Activated CD4-positive, alpha-beta T cell treated with anti-CD3 and anti-CD28 coated beads, Interleukin-2, amount 10 ng/mL, durations not matched to agents 7 days and 5 days (primary cell): ENCODE measurements at places on chromosomes 6 and 20. TPM values are rescaled to one million over a fixed set of nuclear protein-coding genes. Genes with fewer than 3 reads are reported as not detected.

- no peak for DNase-seq
Measured at GRCh38 chr6:35096129-35096862, 44.8 kb downstream of the TCP11 start.

DNA sequence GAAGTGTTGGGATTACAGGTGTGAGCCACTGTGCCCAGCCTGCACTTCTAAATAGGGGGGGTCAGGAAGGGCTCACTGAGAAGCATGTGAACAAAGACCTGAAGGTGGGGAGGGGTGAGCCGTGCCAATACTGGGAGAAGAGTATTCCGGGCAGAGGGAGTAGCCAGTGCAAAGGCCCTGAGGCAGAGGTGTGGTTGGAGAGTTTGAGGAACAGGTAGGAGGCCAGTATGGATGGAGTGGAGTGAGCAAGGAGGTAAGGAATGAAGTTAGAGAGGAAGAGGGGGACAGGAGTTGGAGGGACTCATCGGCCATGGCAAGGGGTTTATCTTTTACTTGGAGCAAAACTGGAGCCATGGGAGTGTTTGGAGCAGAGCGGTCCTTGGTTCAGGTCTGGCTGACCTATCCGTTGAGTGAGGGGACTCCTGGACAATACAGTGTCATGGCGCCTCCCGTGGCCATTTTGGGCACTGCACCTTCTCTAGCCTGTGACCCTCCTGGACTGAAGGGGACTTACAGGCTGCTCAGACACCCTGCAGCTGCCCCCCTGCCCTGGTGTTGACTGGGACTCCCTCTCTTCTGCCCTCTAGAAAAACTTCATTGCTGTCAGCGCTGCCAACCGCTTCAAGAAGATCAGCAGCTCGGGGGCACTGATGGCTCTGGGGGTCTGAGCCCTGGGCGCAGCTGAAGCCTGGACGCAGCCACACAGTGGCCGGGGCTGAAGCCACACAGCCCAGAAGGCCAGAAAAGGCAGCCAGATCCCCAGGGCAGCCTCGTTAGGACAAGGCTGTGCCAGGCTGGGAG is 12.1 kb downstream of the FOXS1 start:
- peak; percentile 63 for DNase-seq

GRCh38 chr20:52837378-52837777 is 134.8 kb upstream of the TSHZ2 start:
- no peak for DNase-seq

Gene OLIG3
- total RNA-seq, result not detected

DNA sequence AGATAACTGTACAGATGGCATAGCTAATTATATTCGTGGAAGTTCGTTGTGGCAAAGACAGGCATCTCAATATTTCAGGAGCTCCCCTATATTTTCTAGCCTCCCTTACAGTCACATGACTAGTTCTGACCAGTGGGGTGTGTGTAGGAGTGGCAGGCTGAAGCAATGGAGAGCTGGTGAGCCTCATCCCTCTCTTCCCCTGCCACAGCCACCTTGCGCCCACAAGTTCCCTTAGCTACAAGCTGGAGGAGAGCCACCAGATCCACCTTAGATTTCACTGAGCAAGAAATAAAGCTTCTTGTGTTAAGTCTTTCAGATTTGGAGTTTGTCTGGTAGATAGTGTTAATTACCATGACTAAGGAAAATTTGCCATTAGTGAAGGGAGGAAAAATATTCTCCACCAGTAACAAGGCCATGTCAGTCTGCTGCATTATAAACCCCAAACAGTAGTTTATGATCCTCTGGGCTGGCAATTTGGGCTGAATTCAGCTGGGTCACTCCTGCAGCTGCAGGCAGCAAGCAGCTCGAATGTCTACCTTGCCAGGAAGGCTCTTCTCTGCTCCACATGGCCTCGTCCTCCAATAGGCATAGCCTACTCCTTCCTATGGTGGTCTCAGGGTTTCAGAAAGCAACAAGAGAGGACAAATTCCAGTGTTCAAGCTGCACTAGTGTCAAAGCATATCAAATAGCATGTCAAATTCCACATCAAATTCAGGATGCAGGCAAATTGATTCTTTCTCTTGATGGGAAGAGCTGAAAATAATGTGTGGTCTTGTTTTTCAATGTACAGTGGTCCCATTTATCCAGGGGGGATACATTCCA is 7.4 kb upstream of the RBCK1 start:
- DNase-seq, result no peak

DNA sequence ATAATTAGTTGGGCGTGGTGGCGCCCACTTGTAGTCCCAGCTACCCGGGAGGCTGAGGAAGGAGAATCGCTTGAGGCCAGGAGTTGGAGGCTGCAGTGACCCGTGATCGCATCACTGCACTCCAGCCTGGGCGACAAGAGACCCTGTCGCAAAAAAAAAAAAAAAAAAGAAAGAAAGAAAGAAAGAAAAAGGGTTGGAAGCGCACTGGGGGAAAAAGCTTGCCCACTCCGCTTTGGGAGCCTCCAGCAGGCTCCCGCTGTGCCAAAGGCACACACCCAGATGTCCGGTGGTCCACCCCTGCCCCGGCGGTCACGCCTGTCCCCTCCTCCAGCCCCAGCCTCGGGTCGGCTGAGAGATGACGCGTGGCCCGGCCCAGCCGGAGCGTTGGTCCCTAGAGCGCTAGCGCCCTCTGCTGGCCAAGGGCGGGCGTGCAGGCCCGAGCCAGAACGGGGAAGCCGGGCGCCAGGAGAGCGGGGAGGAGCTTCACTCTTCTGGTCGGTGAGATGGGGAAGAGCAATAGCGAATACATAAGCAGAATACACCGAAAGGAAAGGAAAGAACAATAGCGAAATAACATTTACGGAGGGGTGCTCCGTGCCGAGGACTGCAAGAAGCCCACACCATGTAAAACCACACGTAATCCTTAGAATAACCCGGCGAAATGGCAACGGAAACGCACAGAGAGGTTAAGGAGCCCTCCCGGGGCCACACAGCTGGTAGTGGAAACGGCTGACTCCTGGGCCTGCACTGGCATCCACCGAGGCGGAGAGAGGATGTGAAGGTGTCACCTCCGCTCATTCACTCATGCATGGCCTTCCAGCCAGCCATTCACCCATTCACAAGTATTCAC is 41.7 kb downstream of the UBE2V1 start:
- DNase-seq, result peak; percentile 91

DNA sequence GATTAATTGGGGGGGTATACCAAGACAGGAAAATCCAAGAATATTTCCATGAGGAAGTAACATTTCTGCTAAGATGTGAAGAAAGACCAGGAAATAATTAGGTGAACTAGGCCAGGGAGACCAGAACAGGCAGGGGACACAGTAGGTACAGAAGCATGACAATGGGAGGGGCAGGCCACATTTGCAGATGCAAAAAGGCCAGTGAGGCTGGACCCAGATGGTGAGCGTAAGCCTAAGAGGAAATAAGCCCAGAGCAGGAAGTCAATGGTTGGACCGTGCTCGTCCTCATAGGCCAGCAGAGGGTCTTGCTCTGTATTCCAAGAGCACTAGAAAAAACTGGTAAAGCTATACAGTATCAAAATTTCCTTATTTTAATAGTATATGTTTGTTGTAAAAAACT is 9.4 kb downstream of the CEP162 start:
- no peak for DNase-seq

Gene EEF1A2
- 0.17 TPM for total RNA-seq

GRCh38 chr6:13445005-13445743 is 42.2 kb downstream of the GFOD1 start:
- DNase-seq, result no peak

Gene MUC21
- not detected for total RNA-seq

GRCh38 chr6:96157018-96157565 is 141.3 kb downstream of the FUT9 start:
- DNase-seq, result no peak

DNA sequence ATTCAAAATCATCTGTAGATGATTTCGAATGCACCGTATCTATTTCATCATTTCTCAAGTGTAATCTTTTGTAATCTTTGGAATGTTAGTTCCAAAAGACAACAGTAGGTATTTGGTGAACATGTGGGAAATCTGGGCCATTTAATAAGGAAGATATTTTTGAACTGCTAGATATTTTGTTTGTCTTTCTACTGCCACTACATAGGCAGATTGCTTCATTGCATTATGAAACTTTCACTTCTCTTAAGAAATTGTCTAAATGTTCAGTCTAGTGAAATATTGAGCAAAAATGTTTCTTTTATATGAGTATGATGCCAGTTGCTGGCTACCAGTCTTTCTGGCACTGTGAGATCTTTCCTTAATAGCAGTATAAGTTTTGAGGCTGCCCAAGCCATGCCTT is 527.8 kb upstream of the RNF217 start:
- no peak for DNase-seq

Gene TASP1
- total RNA-seq, result 9.5 TPM

Gene SLPI
- total RNA-seq, result 0.37 TPM

DNA sequence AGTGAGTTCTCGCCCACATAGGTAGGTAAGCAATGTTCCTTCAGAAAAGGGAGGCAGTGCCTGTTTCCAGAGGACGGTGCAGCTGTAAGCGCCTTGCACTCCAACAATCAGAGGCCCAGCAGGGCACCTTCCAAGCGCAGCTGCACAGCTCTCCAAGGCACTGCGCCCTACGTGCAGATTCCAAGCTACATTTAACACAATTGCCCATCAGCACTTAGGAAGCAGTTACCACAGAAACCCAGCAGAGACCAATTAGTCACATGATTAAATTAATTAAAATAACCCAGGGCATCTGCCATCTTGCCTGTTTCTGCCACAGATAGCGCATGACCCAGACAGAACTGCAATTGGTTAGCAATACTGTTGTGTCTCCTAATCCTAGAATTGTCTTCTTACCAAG is 65.5 kb downstream of the SOBP start:
- no peak for DNase-seq

- DNase-seq, result no peak
Measured at GRCh38 chr6:31008165-31008564, 2.1 kb upstream of the MUC22 start.

- DNase-seq, result no peak
Measured at GRCh38 chr6:32070814-32071543, 32.8 kb downstream of the CYP21A2 start.

DNA sequence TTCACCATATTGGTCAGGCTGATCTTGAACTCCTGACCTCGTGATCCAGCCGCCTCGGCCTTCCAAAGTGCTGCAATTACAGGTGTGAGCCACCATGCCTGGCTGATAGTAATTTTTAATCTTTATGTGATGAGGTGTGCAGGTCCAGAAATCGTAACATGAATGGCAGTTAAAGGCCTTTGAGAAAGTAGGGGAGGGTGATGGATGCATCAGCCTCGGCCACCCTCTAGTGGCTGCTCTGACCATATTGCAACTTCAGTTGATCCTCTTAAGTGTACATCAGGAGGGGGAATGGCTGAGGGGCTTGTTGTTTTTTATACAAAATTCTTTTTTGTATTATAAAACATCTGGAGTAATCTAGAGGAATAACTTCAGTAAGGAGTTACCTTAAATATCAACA is 193.0 kb downstream of the ZFAND3 start:
- no peak for DNase-seq

- DNase-seq, result no peak
Measured at GRCh38 chr20:53425941-53426340, 167.7 kb downstream of the ZNF217 start.

Gene JAG1
- not detected for total RNA-seq

- DNase-seq, result no peak
Measured at GRCh38 chr6:31401403-31401802, 2.0 kb upstream of the MICA start.

Gene CEP43
- total RNA-seq, result 20.9 TPM

Gene SLC32A1
- not detected for total RNA-seq

Gene RRAGD
- 8.8 TPM for total RNA-seq

DNA sequence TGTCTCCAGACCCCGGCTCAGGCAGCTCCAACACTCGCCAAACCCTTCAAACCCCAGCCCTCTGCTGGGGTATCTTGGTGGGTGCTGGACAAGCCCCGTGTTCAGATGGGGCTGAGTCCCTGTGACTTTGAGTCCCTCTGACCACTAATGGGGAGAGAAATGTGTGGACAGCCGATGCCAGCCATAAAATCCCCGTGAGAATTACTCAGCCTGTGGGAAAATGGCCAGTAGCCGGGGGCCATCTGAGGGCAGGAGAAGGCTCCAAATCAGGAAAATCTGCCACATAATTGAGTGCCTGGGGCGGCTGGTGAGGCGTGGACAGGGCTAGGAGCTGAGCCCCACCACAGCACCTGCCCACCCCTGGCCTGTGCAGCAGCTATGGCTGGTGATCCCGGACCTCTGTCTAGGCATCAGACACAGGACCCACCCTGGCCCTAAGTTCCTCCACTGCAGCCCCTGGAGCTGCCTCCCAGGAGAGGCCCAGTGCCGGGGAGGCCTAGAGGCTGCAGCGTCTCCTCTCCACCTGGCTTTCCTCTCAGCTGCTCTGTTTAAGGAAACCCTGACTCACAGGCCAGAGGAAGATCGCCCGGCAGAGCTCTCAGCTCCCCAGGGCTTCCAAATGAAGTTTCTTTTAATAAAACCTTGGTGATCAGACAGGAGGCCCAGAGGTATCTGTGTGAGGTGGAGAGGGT is 53.7 kb upstream of the SLCO4A1 start:
- no peak for DNase-seq

GRCh38 chr20:50085146-50085480 is 27.8 kb downstream of the UBE2V1 start:
- no peak for DNase-seq

GRCh38 chr20:33159713-33160112 is 8.2 kb upstream of the BPIFA2 start:
- DNase-seq, result no peak

Gene GLP1R
- total RNA-seq, result not detected

GRCh38 chr6:158413814-158414565 is 101.7 kb downstream of the TULP4 start:
- no peak for DNase-seq

Gene CAGE1
- total RNA-seq, result not detected

- DNase-seq, result no peak
Measured at GRCh38 chr20:53621482-53622246, 28.0 kb upstream of the ZNF217 start.

DNA sequence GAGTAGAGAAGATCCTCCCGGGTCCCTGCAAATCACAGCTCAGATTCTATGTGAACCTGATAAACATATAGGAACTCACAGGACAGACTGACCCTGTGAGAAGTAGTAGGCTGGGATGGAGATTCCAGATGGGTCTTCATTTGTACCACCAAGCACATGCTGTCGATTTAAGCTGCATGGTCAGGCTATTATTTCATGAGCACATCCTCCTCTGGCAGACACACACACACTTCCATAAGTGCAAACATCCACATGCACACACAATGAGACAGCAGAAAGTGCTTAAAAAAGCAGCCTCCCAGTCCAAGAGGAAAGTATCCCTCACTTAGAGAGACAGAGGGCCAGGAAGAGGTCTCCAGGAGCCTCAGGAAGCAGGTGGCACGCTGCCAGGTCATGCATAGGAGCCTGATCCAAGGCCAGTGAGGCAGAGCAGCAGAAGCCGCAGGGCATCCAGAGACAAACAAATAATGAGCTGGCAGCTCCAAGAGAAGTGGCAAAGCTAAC is 131.8 kb downstream of the UNC5CL start:
- DNase-seq, result no peak

GRCh38 chr20:4444404-4444803 is 277.3 kb upstream of the PRND start:
- DNase-seq, result no peak

Gene PRIM2
- total RNA-seq, result 37.7 TPM
